ENCODE measurements at places on chromosomes 4 and X.

GRCh38 chr4:62324215-62324614 lies 1124.1 kb downstream of the ADGRL3 start:
- DNase-seq = no peak

DNA sequence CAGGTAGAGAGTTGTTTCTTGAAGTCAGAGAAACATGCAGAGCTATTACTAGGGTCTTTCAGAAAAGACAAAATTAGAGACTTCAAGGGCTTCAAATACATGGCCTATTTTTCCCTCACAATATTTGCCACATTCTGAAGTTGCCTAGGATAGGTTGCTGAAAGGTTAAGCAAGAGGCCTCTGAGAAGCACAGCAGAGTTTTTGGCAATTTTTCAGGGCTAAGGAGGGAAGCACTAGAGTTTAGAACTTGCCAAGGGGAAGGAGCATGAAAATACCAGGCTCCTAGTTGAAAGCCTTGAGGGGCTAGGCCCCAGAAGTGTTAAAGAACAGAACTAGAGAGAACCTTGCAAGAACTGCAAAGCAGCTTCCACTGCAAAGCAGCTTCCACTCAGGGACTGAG lies 86.4 kb downstream of the ANAPC10 start:
- no peak for DNase-seq

DNA sequence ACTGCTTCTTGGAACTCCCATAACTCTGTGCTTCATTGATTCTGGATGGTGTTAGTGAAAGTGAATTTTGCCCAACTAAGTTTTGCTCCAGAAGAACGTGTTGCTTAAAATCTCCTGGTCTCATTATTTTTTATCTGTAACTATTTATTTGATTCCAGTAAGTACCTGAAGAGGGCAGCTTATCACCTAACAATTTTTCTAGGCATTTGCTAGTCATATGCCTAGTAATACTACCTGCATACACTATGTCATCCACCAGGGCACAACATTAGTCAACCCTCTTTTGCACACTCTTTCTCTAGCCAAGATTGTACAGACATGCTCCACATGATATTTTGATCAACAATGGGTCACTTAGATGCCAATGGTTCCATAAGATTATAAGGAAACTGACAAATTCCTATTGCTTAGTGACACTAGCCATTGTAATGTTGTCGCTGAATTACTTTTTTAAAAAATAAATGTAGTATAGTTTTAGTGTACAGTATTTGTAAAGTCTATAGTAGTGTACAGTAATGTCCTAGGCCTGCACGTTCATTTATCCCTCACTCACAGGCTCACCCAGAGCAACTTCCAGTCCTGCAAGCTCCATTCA lies 499.9 kb upstream of the AADAT start:
- no peak for DNase-seq

DNA sequence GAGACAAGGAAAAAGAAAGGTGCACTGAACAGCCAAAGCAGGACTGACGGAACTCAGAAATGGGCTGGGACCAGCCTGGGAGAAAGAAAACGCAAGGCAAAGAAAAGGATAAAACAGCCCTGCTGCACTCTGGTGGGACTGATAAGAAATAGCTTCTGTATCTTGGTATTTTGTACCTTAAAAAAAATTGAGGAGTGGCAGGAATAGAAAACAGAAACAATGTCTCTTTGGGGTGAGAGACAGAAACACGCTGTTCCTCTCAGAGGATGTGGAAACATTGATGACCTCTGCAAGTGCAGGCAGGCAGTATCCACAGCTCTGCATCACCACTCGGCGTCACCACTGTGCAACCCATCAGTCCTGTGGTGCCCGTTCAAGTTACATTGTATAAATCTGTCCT lies 152.5 kb upstream of the SPRY1 start:
- DNase-seq = peak; percentile 84
